ENCODE measurements at places on chromosomes 13 and 19.
A peak's percentile ranks its signal among the peaks of the same experiment; 100 is the strongest.

- DNase-seq, result no peak
Observed at GRCh38 chr19:44151491-44151890, 10.1 kb downstream of the ZNF234 start.

GRCh38 chr13:100824366-100824765 lies 149.8 kb upstream of the TMTC4 start:
- no peak for DNase-seq

GRCh38 chr13:99075268-99076191 lies 97.7 kb upstream of the DOCK9 start:
- no peak for DNase-seq

GRCh38 chr13:45786293-45786920 lies 65.1 kb downstream of the SIAH3 start:
- DNase-seq, result no peak

DNA sequence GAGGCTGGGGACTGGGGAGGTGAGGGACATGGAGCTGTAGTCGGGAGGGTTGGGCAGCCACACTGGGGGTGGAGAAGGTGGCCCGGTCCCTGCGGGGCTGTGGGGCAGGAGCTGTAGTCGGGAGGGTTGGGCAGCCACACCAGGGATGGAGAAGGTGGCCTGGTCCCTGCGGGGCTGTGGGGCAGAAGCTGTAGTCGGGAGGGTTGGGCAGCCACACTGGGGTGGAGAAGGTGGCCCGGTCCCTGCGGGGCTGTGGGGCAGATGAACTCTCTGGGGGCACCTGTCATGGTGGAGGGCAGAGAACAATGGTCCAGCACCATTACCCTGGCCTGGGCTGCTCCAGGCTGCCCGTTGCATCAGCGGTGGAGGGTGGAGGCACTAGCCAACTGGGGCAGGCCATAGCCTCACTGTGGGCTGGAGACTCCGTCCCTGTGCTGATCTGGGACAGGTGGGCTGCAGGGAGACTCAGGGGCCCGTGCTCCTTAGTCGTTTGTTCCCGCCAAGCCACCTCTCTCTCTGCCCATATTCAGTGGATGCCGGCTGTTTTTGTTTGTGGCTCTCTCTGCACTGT lies 51.4 kb downstream of the ATP11A start:
- DNase-seq, result no peak

DNA sequence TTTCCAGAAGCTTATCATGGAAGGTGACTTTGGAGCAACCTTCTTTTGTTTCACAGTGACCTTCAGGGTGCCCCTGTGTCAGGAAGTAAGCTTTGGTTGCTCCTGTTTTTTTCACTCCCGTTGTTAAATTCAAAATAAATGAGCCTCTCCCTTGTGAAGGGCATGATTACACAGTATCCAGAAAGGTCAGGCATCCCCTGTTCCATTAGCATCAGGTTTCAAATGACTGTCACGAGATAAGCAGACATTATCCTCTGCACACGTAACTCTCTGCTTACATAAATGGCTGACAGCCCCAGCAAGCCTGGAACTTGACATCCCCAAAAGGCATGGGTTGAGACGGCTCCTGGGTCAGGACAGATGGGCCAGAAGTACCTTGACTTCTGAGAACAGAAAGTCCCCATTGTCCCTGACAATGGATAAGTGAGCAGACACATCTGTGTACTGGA lies 52.0 kb downstream of the RAB20 start:
- peak; percentile 62 for DNase-seq

DNA sequence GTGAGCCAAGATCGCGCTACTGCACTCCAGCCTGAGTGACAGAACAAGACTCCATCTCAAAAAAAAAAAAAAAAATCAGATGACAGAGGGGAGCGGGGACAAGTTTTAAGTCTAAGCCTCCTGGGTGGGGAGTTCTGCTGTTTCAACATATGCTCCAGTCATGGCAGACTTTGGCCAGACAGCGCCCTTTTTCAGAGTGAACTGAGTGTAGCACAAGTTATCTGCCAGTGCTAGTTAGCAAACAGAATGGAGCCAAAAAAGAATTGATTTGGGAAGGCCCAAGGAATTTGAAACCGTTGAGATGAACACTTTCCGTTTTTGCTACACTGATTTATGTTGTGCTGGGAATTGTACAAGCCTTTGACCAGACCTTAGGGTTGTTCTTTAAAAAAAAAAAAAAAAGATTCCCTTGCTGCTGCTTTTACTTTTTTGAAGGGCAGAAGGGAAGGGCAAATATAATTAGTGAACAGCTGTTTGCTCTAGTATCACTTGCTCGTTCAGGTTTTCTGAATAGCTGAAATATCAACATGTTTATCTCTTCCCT lies 5.7 kb downstream of the ACTN4 start:
- no peak for DNase-seq
